ENCODE measurements at places on chromosomes 7 and 10. TPM values are rescaled to one million over a fixed set of nuclear protein-coding genes. Genes with fewer than 3 reads are reported as not detected.

MPP7 gene
- total RNA-seq: 3.7 TPM

DNA sequence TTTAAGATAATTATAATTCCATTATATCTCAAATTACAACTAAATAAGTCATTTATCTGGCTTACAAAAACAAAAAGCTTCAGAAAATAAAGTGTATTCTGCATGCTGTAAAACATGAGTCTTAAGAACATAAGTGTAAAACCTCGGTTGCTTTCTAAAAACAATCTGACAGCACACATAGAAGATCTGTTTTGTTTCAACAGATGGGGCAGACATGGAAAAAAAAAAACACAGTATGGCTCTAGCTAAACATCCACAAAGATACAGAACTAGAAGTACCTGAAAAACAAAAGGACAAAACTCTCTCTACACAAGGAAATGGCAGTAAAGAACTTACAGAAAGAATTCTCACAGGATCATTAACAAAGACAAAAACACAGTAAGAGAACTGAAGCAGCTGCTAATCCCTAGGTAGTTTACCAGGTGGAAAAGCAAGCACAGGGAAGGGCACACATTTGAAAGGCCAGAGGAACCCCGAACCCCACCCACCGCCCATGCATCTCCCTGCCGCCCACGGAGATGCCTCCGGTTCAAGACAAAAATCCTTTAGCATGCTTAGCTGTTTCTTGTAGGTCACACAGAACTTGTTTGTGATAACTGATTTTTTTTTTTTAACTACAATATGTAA lies 42.5 kb downstream of the DLD start:
- no peak for DNase-seq

GRCh38 chr10:127326883-127327282 lies 130.5 kb upstream of the INSYN2A start:
- no peak for DNase-seq

GRCh38 chr10:75398692-75399460 lies 2.7 kb downstream of the ZNF503 start:
- DNase-seq: no peak

- DNase-seq: no peak
Measured at GRCh38 chr7:8035647-8036518, 67.3 kb downstream of the GLCCI1 start.

Measured in frontal cortex (tissue), 4 donors.